Activated CD8-positive, alpha-beta memory T cell treated with anti-CD3 and anti-CD28 coated beads, Interleukin-2, amount 10 ng/mL, durations not matched to agents 7 days and 5 days (primary cell): ENCODE measurements at places on chromosomes 4 and X. TPM values are rescaled to one million over a fixed set of nuclear protein-coding genes. Genes with fewer than 3 reads are reported as not detected.
A peak's percentile ranks its signal among the peaks of the same experiment; 100 is the strongest.

DNA sequence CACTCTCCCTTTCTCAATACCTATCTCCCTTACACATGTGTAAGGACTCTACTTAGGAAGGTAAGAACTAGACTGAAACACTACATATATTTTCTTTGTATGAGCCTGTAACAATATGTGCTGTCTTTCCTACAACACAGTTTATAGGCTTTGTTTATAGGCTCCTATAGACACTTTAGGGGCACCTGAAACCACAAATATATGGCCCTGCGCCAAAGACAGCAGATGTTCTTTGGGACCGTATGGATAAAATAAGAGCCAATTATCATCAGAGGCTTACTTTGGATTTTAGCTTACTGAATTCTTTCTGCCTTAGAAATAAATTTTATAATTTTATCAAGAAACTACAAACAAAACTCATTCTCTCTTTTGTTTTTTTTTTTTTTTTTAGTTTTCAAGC is 16.6 kb upstream of the CXCL3 start:
- H3K4me1 ChIP-seq = no peaks in the 10 kb centered on the region
- no peaks in the 10 kb centered on the region for H3K36me3 ChIP-seq
- H3K4me3 ChIP-seq = no peak overlapping the region
- DNase-seq = no peak
- no peak overlapping the region for H3K27ac ChIP-seq

DNA sequence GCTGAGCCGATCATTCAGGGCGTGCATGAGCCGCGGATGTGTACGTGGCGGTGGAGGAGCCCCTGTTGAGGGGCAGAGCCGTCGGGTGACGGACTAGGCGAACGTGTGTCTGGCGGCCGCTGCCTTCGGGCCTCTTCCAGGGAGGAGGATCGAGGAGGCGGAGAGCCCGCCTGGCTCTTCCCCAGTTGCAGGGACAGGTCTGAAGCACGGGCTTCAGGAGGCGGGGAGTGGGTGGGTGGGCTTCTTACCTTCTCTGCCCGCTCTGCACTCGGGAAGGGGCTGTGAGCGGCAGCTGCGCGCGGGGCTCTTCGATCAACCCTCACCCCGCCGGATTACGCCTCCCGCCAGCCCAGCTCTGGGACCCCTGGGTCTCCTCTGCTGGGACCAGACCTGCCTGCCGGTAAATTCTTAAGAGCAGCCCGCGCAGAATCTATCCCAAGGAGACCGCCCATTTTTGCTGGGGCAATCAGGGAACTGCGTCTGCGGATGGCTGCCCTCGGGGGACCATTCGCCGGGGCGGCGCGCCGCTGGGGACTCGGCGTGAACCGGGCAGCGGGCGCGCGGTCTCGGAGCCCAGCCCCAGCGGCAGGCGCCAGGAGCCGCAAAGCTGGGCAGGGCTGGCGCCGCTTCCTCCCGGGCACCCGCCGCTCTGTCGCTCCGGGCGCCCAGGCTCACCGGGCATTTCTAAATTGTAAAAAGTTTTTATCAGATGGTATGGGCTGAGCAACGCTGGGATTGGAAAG is 4.9 kb downstream of the PLAC8 start:
- H3K36me3 ChIP-seq = peaks cover 32% of the 10 kb centered on the region
- peaks cover 55% of the 10 kb centered on the region for H3K4me1 ChIP-seq
- H3K27me3 ChIP-seq = no peaks in the 10 kb centered on the region
- peak overlapping the region; percentile 92 for H3K27ac ChIP-seq

Gene NUDT11
- total RNA-seq = 1.5 TPM

DNA sequence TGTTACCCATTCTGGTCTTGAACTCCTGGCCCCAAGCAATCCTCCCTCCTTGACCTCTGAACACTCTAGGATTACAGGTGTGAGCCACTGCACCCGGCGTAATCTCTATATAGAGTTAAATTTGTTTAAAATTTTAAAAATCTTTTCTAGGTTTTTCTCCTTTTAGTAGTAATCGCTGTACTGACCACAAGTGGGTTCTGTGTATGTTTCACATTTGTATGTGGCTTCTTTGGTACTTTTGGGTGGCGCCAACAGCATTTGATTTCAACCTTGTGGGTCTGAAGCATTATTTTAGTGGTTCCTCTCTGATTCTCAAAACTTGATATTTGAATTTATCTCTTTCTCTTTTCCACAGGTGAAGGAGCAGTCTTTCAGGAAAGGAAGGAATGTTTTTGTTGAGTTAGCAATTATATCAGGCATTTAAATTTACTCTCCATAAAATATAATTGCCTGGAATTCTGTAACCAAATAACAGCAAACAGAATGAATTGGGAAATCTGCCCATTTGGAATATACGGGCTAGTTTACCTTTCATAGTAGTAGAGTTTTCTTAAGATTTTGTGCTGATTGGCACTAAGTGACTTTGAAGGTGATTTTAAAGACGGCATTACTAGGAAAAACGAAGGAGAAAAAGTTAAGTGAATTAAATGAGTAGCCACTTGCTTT is 29.5 kb downstream of the ARHGAP10 start:
- no peaks in the 10 kb centered on the region for H3K27me3 ChIP-seq
- peaks cover 4% of the 10 kb centered on the region for H3K36me3 ChIP-seq
- no peak for DNase-seq
- no peak overlapping the region for H3K27ac ChIP-seq
- H3K4me1 ChIP-seq = peaks cover 15% of the 10 kb centered on the region

Gene GPR82
- 0.21 TPM for total RNA-seq

Gene PRKG2
- 0.63 TPM for total RNA-seq

Gene SULT1B1
- 0.50 TPM for total RNA-seq

DNA sequence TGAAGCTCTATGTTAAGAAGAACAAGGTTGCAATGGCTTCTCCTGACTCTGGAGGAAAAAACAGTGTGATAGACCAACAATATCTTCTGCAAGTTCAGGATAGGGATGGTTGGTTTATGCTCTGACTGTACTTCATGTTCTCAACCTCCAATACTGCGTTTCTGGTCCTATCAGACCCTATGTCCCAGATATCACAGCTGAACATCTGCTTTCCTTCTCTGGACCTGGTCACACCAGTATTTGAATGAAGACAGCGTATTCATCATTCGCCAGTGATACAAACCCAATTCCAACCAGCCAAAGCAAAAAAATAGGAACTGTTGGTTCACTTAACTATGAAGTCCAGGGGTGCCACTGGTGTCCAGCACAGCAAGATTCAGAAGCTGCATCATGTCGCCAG is 124.5 kb upstream of the KLF3 start:
- peaks cover 23% of the 10 kb centered on the region for H3K27me3 ChIP-seq
- H3K36me3 ChIP-seq = no peaks in the 10 kb centered on the region
- no peak overlapping the region for H3K27ac ChIP-seq
- no peak for DNase-seq

DNA sequence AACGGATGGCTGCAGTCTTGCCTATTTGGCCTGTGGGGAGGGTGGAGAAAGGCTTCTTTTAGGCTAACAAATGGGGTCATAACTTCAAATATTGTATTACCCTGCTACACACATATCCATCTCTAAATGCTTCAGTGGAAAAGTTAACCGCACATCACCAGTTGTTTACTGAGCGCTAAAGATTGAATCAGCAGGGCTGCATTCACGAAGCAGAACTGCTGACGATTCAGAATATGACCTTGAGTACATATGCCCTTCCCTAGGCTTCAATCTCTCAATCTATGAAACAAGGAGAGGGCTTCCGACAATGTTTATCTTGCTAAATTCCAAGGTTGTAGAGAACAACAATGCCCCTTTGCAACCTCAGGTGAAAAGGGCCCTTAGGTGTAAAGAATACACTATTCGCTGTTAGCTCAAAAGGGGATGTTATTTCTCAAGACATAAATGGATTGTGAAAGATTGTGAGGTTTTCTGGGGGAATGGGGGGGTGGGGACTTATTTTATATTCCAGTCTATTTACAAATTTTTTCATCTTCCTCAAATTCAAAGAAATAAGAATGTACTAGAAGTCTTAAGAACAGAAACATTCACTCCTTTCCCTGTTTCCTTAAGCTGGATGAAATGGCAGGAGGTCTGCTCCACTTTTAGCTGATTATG is 2.6 kb upstream of the ATP6AP2 start:
- H3K4me3 ChIP-seq = no peak overlapping the region
- no peak for DNase-seq
- no peaks in the 10 kb centered on the region for H3K36me3 ChIP-seq
- H3K27ac ChIP-seq = no peak overlapping the region
- H3K4me1 ChIP-seq = peaks cover 18% of the 10 kb centered on the region

- H3K36me3 ChIP-seq = no peaks in the 10 kb centered on the region
- DNase-seq = no peak
- no peak overlapping the region for H3K4me3 ChIP-seq
- H3K4me1 ChIP-seq = no peaks in the 10 kb centered on the region
- no peak overlapping the region for H3K27ac ChIP-seq
Measured at GRCh38 chrX:112067601-112068000, 15.0 kb downstream of the TRPC5 start.

- H3K36me3 ChIP-seq = peaks cover 2% of the 10 kb centered on the region
- no peak for DNase-seq
- no peaks in the 10 kb centered on the region for H3K27me3 ChIP-seq
- H3K4me1 ChIP-seq = peaks cover 37% of the 10 kb centered on the region
Measured at GRCh38 chrX:154485150-154486051, 1.0 kb downstream of the UBL4A start.

DNA sequence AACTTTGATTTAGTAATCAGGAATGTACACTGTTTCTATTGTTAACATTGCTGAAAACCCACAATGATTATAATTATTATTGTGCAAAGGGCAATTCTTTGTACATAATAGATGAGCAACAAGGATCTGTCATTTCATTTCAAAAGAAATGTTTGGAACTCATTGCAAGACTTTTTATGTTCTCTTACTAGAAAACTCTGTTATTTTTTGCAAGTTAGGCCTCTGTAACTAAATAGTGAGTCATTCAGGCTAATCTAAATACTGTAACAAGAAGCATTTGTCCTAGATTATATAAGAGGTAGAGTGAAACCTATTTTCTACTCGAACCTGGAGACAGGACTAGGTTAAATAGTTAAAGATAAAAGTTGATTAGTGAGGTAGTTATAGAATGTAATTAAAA is 93.2 kb upstream of the FAM47B start:
- no peaks in the 10 kb centered on the region for H3K36me3 ChIP-seq
- H3K27me3 ChIP-seq = no peaks in the 10 kb centered on the region
- H3K4me3 ChIP-seq = no peak overlapping the region
- DNase-seq = no peak
- H3K4me1 ChIP-seq = no peaks in the 10 kb centered on the region

GRCh38 chr4:22978656-22979055 is 285.9 kb downstream of the GBA3 start:
- no peaks in the 10 kb centered on the region for H3K4me1 ChIP-seq
- no peaks in the 10 kb centered on the region for H3K27me3 ChIP-seq
- no peak overlapping the region for H3K4me3 ChIP-seq

Gene FBXW7
- 49.3 TPM for total RNA-seq

DNA sequence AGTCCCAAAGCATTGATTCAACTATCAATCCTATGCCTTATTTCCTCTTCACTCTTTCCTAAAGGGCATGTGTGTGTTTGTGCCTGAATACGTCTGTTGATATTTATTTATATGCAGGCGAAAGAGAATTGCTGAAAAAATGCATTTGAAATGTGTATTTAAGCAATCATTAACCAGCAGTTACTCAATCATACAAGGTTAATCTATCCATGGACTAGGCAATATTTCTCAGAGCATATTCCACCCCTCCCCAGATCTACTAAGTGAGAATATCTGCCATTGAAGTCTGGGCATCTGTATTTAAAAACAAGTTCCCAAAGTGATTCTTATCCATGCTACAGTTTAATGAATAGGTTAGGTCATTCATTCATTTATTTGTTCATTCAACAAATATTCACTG is 113.6 kb downstream of the RASGEF1B start:
- peaks cover 13% of the 10 kb centered on the region for H3K27me3 ChIP-seq
- no peak overlapping the region for H3K27ac ChIP-seq
- no peak for DNase-seq
- H3K4me1 ChIP-seq = no peaks in the 10 kb centered on the region
- H3K36me3 ChIP-seq = no peaks in the 10 kb centered on the region
- H3K4me3 ChIP-seq = no peak overlapping the region

Gene PARM1
- not detected for total RNA-seq

Gene PAGE2
- total RNA-seq = not detected

Gene MAGEA9B
- total RNA-seq = not detected
